Fibroblast of skin of right quadriceps (primary cell): ENCODE measurements at places on chromosomes 11 and 22.

DNA sequence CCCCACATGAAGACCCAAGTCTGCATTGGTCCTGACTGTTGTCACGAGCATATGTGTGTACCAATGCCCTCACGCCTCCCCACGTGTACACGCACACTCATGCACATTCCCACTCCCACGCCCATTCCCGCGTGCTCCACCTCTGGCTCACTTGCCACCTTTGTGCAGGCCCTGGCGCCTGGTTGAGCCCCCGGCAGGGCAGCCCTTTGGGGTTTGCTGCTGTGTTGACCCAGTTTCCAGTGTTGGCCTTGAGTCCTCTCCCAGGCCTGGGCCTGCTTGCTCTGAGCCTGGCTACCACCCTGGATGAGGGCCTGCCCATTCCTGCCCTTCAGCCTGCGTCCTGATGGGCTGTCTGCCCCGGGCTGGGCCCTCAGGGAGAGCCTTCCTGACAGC lies 18.2 kb downstream of the PVALB start:
- DNase-seq: no peak

- DNase-seq: no peak
Measured at GRCh38 chr11:131206671-131207070, 163.7 kb upstream of the NTM start.

GRCh38 chr11:100484948-100485347 lies 202.1 kb upstream of the ARHGAP42 start:
- no peak for DNase-seq

- no peak for DNase-seq
Measured at GRCh38 chr11:68821670-68822069, 20.0 kb downstream of the CPT1A start.

GRCh38 chr11:34619062-34619516 lies 1.8 kb upstream of the EHF start:
- DNase-seq: no peak

DNA sequence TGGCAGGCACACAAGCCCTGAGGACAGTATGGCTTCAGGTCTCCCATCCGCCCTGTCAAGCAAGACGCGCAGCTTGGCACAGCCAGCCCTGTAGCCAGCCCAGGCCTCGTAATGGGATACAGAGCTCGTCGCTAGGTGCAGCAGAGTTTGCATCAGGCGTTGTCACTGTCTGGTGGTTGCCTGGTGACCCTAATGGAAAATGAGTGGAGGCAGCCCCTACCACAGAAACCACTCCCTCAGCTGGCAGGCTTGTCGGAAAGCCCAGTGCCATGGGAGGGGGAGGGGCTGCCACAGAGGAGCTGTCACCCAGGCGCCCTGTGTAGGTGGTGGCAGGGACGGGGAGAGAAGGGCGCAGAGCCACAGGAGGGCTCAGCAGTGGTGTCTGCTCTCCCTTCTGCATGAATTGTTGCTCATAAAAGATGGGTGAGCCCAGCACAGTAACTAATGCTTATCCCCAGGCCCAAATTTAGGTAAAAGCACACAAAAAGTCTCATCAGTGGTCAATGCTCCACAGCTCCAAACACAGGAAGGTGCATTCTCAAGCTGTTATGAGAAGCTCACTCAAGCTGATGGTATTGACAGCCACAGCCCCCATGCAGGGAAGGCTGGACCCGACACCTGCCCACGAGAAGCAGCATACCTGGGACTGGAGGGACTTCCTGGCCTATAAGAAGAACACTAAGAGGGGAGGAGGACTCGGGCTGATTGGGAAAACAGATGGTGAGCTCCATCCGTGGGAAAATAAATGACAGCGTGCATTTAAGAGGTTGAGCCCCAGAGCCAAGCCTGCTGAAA lies 164.6 kb downstream of the ETS1 start:
- no peak for DNase-seq

- peak; percentile 42 for DNase-seq
Measured at GRCh38 chr11:68383976-68384501, 71.6 kb downstream of the LRP5 start.

- no peak for DNase-seq
Measured at GRCh38 chr22:28032861-28033260, 113.8 kb upstream of the PITPNB start.

DNA sequence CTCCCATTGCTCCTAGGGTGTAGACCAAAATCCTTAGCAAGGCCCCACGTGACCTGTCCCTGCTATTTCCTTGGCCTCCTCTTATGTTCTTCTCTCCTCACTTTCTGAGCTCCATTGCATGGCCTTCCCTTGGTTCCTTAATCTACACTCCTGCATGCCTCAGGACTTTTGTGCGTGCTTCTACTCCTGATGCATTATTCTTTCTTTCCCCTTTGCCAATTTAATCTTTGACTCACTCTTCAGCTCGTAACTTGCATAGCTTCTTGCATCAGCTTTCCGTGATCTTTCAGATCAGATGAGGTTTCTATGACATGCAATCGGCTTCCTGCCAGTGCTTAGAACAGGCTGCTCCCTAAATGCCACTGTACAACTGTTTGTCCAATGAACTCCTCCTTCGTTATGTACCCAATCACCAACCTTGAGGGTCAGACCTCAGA lies 261.6 kb upstream of the CADM1 start:
- peak; percentile 88 for DNase-seq

- peak; percentile 43 for DNase-seq
Measured at GRCh38 chr11:8219257-8220021, 44.2 kb downstream of the LMO1 start.

- no peak for DNase-seq
Measured at GRCh38 chr11:804599-804964, 449 bp downstream of the PIDD1 start.

DNA sequence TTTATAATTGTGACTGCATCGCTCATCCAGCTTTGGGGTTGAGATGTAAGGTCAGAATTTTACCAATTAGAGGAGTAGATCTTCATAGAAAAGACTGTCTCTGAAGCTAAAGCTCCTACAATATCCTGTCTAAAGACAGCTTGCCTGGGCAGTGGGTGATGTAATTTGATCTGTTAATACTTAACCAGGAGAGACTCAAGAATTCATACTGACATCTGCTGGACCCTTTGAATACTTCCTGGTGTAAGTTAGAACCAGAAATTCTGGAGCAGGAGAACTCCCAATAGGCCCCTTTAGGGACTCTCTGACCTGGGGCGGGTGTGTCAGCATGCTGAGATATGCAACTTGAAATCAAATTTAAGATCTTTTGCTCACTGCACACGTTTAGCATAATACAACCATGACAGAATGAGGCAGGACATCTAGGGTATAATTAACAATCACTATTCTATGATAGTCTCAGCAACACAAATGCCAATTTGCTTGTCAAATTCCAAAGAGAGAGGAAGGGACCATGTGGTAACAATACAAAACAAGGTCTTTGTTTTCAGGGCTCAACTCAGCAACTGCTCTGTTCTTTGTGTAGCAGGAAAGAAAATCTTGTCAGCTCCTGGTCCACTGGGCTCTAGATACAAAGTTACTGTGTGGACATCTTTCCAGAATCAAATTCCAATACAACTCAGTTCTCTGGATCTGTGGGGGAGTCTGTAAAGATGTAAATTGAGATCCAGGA lies 143.9 kb downstream of the INSC start:
- peak; percentile 20 for DNase-seq

- no peak for DNase-seq
Measured at GRCh38 chr22:17665854-17666253, 27.3 kb downstream of the BCL2L13 start.

- DNase-seq: no peak
Measured at GRCh38 chr11:62931499-62932278, 10.5 kb upstream of the CHRM1 start.

DNA sequence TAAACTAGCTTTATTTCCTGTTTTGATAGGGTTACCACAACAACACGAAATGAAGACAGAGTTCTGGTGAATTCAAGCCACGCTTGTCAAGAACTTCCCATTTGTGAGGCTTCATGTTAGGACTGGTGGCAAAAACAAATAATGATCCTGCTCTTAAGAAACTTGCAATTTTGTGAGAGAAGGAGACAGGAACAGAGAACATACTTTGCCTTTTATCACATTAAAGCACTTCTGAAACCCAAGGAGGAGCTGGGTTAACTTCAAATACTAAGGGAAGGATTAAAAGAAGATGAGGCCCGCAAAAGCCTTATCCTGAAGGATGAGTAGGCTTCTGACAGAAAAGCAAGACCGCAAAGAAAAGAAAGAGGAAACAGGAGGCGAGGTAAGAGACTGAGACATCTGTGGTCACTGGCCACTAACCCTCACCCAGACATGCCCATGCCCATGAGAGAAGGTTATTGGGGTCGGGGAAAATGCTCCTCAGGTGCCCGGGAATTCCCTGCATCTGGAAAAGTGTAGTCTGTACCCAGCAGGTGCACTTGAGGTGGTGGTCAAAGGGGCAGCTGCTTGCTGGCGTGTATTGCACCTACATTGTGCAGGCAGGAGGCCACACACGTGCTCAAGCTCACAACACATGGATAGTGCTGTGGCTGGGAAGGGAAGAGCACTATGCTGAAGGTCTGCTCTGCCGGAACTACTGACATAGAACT lies 50.5 kb downstream of the MAPK1 start:
- DNase-seq: peak; percentile 88

DNA sequence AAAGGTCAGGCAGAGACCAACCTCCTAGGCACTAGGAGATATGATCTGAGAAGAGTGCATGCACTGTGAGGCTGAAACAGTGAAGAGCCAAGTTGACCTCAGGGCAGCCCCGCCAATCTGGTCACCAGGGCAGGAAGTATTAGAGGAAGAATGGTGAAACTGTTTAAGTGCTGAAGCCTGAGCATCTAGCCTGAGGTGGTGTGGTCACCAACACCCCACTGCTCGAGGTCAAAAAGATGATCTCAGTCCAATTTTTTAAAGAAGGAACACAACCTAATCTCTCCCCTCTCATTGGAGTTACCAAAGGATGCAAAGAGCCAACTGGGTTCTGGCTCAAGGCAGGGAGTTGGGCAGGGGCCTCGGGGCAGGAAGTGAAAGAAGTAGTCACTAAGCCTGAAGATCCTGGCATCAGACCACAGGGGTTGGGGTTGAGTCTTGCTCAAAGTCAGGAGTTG lies 4.0 kb downstream of the APBB1 start:
- no peak for DNase-seq

GRCh38 chr11:32931606-32932005 lies 39.0 kb downstream of the QSER1 start:
- no peak for DNase-seq
